Sciatic nerve (tissue), 2 donors: ENCODE measurements at places on chromosomes 13 and 19. TPM values are rescaled to one million over a fixed set of nuclear protein-coding genes. Genes with fewer than 3 reads are reported as not detected.

ZNF285 gene
- 7.7 TPM for total RNA-seq

ETV2 gene
- total RNA-seq, result 1.2 TPM

NKPD1 gene
- not detected for total RNA-seq

SULT2B1 gene
- not detected for total RNA-seq

CDX2 gene
- total RNA-seq, result not detected

CEACAM1 gene
- total RNA-seq, result 5.8 TPM

ZNF550 gene
- 11.3 TPM for total RNA-seq

TJP3 gene
- 2.1 TPM for total RNA-seq

GJB2 gene
- total RNA-seq, result 6.4 TPM

GARIN5A gene
- total RNA-seq, result 0.45 TPM

MYO9B gene
- total RNA-seq, result 90.7 TPM

ZNF345 gene
- 9.7 TPM for total RNA-seq
